ENCODE measurements at places on chromosomes 1 and 21.
A peak's percentile ranks its signal among the peaks of the same experiment; 100 is the strongest.

DNA sequence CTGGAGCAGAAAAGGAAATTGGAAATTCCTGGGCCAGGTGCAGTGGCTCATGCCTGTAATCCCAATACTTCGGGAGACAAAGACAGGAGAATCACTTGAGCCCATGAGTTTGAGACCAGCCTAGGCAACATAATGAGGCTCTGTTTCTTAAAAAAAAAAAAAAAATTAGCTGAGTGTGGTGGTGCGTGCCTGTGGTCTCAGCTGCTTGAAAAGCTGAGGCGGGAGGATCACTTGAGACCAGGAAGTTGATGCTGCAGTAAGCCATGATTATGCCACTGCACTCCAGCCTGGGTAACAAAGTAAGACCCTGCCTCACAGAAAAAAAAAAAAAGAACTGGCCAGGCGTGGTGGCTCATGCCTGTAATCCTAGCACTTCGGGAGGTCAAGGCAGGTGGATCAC lies 56.7 kb downstream of the SRSF11 start:
- DNase-seq = no peak

DNA sequence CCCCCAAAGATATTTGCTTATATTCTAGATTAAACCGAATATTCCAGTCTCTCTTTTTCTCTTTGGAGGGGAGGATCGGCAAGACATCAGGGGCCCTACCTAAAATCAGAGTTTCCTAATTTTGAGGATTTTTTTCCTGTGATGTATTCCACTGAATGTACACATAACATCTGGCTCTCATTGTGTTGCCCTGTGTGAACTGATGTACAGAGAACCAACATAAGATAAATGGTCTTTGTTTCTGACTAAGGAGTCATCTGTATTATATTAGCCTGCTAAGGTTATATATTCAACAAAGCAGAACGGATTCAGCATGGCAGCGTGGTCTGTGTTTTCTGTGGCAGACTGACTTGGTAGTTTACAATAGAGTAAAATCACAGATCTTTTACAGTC lies 114.8 kb upstream of the NCAM2 start:
- DNase-seq = no peak

DNA sequence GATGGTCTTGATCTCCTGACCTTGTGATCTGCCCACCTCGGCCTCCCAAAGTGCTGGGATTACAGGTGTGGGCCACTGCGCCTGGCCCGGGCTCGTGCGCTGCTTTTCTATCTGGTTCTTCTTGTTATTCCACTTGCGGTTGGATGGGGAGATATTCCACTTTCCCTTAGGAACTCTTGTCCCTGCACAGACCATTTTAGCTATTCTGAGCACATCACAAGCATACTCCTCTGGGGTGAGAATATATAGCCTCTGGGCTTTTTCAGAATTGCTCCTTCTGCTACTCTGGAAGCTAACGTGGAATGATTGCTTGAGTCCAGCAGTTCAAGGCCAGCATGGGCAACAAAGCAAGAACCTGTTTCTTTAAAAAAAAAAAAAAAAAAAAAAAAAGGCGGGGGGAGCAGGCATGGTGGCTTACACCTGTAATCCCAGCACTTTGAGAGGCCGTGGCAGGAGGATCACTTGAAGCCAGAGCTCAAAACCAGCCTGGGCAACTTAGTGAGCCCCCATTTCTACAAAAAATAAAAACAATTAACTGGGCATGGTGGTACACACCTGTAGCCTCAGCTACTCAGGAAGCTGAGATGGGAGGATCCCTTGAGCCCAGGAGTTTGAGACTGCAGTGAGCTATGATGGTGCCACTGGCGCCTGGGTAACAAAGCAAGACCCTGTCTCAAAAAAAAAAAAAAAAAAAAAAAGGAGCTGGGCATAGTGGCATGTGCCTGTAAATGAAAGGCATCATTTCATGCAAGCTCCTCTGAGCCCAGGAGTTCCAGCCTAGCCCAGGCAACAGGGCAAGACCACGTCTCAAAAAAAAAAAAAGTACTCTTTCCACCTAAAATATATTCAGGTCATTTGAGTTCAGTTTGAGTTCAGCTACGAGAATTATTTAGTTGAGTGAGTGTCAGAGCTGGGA lies 11.8 kb upstream of the PGD start:
- no peak for DNase-seq

GRCh38 chr1:7469255-7469938 lies 301.7 kb upstream of the VAMP3 start:
- DNase-seq = no peak

DNA sequence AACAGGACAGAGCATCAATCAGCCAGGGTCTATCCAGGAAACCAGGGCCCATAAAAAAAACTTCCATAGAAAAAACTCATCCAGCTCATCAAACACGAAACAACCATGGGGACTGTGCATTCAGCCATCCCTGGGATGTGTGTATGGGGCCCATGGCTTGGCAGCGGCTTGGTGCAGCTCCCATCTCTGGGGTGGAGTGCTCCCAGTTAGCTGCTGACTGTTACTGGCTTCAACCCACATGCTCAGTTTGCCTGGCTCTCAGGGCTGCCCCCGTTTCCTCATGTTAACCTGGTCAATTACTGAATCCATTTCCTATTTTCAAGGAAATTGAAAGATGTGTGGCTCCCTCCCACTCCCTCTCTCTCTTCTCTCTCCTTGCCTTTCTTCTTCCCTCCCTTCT lies 37.3 kb upstream of the STUM start:
- DNase-seq = no peak

DNA sequence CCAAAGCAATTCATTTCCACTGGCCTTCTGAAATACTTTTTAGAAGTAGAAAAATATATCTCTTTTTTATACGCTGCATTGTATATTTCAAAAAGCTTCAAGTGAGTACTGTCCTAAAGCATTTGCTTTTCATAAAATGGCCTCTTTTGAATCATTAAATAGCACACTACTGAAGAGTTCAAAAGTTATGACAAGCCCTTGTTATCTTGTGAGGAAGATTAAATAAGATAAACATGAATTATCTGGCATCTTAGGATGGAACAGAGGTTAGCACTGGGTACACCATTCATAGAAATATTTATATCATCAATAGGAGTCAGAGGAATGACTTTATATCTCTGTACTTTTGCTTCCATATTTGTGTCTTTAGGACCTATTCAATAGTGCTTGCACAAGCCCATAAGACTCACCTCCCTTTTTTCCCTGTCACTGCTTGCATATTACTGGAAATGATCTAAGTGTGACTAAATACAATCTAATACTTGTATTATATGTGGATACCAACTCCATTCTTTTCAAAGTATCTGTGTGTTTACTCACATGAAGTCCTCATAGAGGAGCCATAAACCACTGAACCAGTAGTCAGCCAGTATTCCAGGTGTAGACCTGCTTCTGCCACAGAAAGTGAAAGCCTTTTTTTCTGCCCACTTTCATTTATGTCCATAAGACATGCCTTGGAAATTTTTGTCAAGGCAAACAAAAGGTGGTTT lies 274.2 kb upstream of the C1orf105 start:
- DNase-seq = no peak

GRCh38 chr1:79232818-79233217 lies 226.3 kb upstream of the ADGRL4 start:
- DNase-seq = no peak

GRCh38 chr1:28326984-28327383 lies 1.9 kb upstream of the MED18 start:
- no peak for DNase-seq

GRCh38 chr1:116910379-116911187 lies 867 bp downstream of the PTGFRN start:
- peak; percentile 47 for DNase-seq

DNA sequence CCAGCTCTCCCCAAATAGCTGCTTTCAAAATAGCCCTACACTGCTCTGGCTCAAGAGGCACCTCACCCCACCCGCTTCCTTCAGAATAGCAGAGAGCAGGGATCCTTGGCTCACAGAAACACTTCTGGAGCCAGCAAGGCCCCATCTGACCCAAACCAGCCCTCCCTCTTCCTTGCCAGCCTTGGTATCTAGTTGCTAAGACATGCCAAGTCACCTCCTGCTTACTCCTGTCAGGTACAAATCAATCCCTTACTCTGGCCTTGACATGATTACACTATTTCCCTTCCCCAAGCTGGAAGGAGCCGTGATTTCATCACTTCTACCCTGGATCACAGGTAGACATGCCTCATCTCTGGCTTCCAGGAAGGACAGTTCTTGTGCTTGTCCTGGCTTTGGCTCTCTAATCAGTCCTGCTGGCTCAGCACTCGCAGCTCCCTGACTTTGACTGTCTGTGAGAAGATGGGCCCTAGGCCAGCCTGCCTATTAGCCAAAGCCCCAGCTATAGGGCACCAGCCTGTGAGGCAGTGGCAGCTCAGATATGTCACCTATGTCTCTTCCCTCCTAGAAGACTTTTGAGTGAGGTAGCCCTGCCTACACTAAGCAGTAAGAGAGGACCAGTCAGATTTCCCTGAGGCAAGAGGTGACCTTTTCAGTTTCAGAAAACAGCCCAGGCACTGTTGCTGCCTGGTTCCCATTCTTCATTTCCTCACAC lies 8.9 kb upstream of the MUTYH start:
- no peak for DNase-seq

GRCh38 chr1:156538711-156539440 lies 33.5 kb downstream of the IQGAP3 start:
- no peak for DNase-seq

GRCh38 chr1:202266061-202266765 lies 72.6 kb downstream of the LGR6 start:
- no peak for DNase-seq

DNA sequence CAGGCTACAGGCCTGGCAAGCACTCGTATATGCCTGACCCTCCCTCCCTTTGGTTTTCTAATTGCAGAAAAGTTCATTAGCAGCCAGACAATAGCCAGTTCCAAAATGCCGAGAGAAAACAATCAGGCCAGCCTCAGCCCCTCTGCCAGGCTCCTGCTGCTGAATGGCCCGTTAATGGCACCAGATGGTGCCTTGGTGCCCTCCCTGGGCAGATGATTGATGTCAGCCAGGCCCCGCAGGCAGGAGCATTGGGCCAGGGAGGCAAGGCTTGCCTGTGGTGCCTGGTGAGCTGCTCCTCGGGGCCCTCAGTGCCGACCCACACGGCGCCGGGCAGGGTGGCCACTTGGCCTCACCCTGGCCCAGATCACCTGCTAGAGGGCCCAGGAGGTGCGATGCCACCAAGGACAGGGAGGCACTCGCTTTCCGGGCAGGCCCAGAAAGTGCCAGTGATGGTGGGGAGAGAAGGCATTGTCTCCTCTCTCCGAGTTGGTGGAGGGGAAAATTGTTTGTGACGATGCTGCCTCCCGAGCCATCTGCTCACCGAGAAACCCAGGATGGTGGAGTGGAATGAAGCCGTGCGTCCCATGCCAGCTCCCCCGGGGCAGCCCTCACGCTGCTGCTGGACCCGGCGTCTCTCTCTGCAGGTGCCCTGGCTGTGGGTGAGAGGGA lies 28.1 kb downstream of the QSOX1 start:
- DNase-seq = no peak

DNA sequence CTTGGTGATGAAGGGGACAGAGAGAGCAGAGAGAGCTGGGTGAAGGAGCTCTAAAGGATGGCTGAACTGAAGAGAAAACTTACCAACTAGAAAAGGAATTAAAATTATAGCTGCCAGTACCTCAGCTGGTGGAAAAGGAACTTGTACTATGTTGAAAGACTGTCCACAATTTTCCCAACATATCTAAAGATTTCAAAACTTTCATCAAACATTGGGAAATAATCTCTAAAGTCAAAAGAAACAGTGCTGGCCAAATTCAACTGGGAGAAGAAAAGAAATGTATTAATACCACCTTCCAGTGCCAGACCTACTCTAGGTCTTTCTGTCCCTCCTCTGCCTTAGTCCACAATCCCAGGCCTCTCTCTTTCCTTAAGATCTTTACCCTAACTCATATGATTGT lies 6.1 kb downstream of the SMG5 start:
- no peak for DNase-seq

DNA sequence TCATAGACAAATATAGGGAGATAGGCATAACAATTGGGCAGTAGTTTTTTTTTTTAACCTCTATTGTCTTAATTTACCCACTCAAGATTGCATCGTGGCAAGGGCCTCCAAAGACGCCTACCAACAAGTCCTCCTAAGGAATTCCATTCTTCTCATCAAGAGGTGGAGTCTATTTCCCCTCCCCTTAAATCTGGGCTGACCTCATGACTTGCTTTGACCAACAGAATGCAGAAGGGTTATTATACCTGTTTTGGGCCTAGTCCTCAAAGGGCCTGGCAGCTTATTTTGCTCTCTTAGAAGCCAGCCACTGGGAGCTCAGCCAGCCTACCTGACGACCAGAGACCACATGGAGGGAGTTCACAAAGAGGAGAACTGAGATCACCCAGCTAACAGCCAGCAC lies 92.3 kb downstream of the COQ8A start:
- no peak for DNase-seq

DNA sequence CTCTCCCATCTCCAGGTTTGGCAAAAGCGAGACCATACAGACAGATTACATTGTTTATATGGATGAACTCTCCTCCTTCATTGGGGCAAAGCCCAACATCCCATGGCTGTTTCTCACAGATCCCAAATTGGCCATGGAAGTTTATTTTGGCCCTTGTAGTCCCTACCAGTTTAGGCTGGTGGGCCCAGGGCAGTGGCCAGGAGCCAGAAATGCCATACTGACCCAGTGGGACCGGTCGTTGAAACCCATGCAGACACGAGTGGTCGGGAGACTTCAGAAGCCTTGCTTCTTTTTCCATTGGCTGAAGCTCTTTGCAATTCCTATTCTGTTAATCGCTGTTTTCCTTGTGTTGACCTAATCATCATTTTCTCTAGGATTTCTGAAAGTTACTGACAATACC lies 26.4 kb downstream of the FMO3 start:
- DNase-seq = no peak
